NCI-H526 treated with DMSO at 0.1 percent for 48 hours (cell line): ENCODE measurements at places on chromosomes 2 and 18.

GRCh38 chr2:8235419-8235818 is 446.4 kb upstream of the ID2 start:
- no peak for DNase-seq

GRCh38 chr18:79982736-79983135 is 5.6 kb downstream of the TXNL4A start:
- DNase-seq = no peak

DNA sequence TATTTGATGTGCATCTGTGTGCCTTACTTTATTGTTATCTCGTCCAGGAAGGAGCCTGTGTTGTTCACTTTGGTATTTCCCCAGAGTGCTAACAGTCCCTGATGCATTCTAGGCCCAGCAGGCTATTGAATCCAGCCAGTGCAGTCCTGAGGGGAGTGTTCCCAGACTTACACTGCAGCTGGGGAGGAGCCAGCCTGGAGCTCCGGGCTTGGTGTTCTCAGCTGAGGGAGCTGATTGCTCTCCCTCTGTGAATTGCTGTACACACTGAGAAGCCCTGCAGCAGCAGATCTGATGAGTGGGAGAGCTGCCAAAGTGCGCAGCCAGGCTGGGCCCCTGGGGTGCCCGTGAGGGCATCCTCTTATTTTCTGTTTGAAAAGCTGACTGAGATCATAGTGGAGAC is 159.2 kb downstream of the GALNT3 start:
- no peak for DNase-seq

- no peak for DNase-seq
These were observed 915.1 kb upstream of the FSHR start for GRCh38 chr2:50069454-50069853.

DNA sequence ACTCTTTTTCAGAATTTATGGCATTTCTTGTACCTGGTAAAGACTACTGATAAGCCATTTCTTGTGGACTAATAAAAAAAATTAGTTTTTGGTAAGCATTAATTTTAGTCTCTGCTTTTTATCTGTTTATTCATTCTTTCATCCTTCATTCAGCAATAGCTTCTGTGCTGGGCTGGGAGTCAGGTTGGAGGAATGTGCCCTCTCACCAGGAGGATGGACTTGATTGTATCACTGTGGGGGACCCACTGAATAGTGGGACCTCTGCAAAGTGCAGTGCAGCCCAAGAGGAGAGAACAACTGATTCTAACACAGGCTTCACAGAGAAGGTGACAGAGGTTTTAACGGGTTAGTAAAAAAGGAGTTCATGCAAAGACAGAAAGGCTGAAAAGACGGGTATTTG is 39.1 kb downstream of the CDC42EP3 start:
- DNase-seq = no peak

DNA sequence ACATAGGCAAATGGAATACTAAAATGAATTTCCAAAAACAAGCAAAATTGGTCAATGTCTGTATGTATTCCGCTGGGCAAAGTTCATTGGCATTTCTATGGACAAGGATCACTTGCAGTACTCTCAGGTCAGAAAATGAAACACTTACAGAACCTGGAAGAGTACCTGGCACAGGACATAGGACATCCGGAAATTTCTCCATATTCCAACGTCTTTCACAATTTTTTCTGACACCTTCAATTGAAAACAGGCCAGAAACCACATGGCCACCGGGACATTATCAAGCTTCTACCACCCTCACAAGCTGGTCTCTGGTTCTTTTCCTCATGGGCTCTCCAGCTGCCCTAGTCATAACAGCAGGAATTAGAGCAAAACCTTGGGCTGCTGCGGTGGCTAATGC is 96.9 kb upstream of the MSH6 start:
- no peak for DNase-seq

DNA sequence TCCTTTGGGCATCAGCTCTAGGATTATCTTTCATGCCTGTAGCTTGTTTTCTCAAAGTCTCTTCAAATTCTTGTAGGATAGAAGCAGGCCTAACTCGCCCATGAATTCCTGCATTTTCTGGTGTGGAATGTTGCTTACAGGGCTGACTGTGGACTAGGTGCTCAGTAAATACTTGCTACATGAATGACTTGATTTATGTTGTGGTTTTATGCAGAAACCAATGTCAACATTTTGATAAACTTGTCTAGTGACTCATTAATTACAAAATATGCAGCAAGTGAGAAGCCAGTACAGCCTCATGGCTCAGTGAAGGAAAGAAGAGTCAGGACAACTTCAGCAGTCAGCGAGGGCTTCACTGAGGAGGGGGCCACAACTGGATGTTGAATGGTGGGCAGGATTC is 110.6 kb upstream of the SIX2 start:
- no peak for DNase-seq

- DNase-seq = no peak
These were observed 19.4 kb upstream of the MLPH start for GRCh38 chr2:237467447-237468179.
